Urinary bladder (tissue), 4 donors: ENCODE measurements at places on chromosomes 6 and 20. TPM values are rescaled to one million over a fixed set of nuclear protein-coding genes. Genes with fewer than 3 reads are reported as not detected.

The PTK7 gene
- 89.6 TPM for total RNA-seq

The KCNK16 gene
- not detected for total RNA-seq

The LHFPL5 gene
- total RNA-seq, result not detected

The CST5 gene
- total RNA-seq, result not detected

The TSBP1 gene
- total RNA-seq, result not detected

The RBBP9 gene
- 21.9 TPM for total RNA-seq

The NCOA5 gene
- 13.2 TPM for total RNA-seq

The BHLHE23 gene
- 0.26 TPM for total RNA-seq

The AGER gene
- 1.5 TPM for total RNA-seq

DNA sequence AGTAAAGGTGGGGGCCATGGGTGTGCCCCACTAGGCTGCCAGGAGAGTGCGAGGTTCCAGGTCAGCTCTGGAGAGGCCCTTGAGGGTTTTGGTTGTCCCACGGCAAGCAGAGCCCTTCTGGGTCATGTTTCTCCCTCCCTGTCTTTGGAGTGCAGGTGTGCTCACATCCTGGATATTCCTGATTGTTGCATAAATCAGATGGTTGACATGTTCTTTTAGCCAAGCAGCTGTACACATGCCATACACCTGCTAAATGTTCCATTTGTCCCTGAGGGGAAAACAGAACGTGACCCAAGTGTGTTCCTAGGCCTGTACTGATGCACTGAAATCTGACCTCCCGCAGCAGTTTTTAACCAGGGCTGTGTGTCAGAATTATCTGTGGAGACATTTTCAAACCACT is 77.5 kb upstream of the BEND3 start:
- no peak for DNase-seq

- DNase-seq, result no peak
Observed at GRCh38 chr6:148235446-148235845, 107.2 kb upstream of the SASH1 start.

- DNase-seq, result no peak
Observed at GRCh38 chr20:62142252-62143080, 728 bp downstream of the PSMA7 start.

- DNase-seq, result no peak
Observed at GRCh38 chr20:21577551-21577950, 63.7 kb upstream of the NKX2-2 start.

DNA sequence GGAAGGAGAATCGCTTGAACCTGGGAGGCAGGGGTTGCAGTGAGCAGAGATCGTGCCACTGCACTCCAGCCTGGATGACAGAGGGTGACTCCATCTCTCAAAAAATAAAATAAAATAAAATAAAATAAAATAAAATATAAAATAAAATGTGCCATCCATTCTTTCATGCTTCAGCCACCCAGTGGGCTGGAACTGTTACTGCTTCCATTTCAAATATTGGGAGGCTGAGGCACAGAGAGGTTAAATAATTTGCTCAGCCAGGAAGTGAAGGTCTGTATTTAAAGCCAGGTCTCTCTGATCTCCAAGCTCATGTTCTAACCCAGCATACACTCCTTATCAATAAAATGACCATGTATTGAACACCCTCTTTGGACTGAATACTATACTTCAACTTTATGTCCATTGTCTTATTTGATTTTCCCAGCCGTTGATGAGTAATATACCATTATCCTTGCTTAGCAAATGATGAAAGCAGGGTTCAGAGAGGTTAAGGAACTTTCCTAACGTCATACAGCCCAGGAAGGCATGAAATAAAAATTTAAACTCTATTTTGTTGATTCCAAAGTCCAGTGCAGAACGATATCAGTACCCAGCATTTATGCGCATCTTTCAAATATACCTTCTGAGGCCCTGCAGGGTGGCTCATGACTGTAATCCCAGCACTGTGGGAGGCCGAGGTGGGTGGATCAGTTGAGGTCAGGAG is 25.8 kb upstream of the SLC9A8 start:
- no peak for DNase-seq

GRCh38 chr6:139627091-139627490 is 252.6 kb upstream of the CITED2 start:
- no peak for DNase-seq

- DNase-seq, result no peak
Observed at GRCh38 chr6:132070356-132070755, 119.2 kb upstream of the CCN2 start.

GRCh38 chr6:123402052-123402451 is 234.7 kb downstream of the TRDN start:
- no peak for DNase-seq
